8988T (cell line): ENCODE measurements at places on chromosomes 2 and 18.
A peak's percentile ranks its signal among the peaks of the same experiment; 100 is the strongest.

DNA sequence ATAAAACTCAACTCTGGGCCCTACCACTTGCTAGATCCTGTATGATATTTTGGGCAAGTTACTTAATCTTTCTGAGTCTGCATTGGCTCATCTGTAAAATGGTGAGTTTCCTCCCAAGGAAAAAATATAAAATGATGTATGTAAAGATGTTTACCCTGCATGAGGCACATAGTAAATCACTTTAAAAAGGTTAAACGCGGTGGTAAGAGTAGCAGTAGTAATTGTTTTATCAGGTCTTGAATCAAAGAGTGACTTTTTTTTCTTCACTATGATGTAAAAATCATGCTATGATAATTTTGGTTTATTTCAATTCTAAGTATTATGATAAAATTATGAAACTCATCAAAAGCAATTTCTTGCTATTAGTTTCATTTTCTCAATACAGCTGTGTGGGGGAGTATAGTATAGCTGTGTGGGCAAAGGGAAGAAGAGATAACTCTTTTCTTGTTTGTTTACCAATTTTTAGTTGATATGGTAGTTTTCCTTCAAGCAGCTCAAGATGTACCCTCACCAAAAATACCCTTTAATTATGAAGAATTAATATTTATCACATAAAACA is 10.7 kb downstream of the ARHGAP15 start:
- no peak for DNase-seq

DNA sequence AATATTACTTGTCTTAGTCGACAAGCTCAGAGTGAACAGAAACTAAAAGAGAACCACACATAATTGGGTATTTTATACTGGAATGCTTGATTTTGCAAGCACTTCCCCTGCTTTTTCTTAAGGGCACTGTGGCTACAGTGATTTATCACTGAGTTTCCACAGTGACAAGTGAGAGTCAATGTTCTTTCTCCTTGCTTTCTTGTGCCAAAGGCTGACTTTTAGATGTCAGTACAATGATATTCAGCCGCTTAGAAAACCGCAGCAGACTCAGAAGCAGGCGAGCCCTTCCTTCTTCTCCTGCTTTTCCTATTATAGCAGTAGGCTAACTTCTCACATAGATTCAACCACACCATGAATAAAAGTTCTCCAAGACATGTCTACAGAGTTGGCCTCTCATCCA is 1603.6 kb upstream of the NXPH2 start:
- DNase-seq, result no peak

GRCh38 chr18:6763524-6763923 is 34.0 kb downstream of the ARHGAP28 start:
- no peak for DNase-seq

DNA sequence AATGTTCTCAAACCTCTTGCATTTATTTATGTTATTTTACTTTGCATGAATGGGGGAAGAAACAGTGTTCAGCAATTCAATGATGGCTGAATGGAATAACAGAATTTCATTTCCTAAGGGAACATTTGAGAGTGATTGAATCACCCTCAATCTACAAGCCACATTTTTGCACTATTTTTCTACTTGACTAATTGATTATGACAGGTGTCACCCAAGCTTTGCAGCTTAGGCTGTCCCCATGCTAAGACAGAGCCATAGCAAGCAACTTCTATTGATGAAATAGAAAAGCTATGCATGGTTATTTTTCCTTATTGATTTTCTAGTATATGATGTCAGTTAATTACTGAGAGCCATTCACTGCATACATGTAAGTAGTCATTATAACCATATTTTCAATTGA is 795.7 kb downstream of the DCC start:
- no peak for DNase-seq

- DNase-seq, result no peak
Observed at GRCh38 chr2:10700078-10700803, 10.5 kb upstream of the NOL10 start.

GRCh38 chr2:204074456-204074855 is 137.9 kb downstream of the ICOS start:
- DNase-seq, result no peak

DNA sequence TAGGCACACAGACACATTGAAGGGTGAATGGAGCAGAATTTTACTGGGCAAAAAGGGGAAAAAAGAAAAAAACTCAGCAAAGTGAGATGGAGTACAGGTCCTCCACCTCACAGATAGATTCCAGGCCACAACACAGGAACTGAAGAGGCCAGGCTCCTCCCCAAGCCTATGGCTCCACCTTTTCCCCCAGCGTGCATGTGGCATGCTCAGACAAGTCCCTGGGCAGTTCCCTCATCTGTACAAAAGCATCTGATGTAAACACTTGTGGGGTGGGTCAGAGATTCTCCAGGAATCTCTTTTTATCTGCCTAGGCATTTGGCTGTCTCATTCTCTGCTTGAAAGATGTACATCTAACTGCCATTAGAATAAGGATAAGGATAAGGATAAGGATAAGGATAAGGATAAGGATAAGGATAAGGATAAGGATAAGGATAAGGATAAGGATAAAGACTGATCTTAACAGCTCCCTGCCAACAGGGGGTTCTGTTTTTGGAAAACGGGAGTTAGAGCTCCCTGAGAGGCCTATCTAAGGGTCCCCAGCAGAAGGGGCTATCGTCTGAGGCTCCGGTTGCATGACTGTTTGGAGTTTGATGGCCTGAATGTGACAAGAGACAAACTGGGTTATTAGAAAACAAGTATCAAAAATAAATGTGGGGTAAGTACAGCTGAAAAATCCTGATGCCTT is 17.2 kb upstream of the ASXL3 start:
- no peak for DNase-seq

DNA sequence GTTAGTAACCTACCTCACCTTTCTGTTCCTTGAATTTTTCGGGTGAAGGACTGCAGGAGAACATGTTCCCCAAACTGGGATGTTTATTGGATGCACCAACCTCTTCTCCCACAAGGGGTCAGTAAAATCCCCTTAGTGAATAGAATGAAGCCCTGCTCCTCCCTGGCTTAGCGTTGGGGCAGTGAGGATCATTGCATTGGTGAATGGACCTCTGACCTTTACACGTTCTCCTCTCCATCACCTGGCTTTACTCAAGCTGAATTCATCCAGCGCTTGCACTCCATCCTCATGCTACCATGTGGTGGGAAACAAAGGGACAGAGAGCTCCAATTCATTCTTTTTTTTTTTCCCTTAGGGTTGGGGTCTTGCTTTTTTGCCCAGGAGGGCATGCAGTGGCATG is 157.2 kb downstream of the MIB1 start:
- peak; percentile 57 for DNase-seq

DNA sequence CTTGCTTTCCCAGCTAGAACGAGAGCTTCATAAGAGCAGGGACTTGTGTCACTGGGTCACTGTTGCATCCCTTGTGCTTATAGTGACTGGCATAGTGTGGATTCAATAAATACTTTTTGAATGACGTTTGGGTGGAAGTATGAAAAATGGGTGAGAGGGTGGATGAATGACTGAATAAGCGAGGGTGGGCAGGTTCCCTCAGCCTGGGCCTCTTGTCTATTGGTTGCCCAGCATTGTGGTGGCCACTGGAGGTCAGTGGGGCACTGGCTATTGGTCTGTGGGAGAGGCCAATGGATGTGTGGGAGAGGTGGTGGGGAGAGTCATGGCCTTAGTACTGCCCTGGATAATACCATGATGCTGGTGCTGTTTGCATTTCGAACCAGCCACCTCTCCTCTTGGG is 93.8 kb upstream of the SKOR2 start:
- DNase-seq, result no peak

DNA sequence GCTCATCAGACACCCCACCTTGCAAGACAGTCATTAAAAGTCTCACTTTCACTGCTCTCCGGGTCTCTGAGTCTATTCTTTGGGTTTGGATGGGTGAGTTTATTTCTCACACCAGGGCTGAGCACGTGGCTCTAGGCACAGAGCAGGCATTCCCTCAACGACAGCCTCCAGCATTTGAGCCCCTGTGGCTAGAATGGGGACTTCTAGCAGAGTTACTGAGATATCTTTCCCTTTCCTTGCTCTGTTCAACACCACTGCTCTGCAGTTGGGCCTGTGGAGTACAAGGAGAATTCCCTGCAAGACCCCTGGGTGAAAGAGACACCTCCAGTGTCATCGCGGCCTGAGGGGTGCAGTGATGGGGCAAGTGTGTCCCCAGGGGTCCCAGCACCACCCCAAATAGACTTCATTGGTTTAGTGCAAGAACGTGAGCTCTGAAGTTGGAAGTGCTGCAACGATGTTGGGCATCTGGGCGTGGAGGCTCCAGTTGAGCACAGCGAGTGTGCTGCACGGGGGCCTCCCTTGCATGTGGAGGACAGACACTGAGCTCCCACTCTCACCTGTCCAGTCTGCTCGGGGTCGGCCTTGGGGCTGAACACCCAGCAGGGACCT is 184.1 kb upstream of the HS6ST1 start:
- no peak for DNase-seq

GRCh38 chr18:35756506-35757117 is 175.1 kb downstream of the GALNT1 start:
- DNase-seq, result no peak

DNA sequence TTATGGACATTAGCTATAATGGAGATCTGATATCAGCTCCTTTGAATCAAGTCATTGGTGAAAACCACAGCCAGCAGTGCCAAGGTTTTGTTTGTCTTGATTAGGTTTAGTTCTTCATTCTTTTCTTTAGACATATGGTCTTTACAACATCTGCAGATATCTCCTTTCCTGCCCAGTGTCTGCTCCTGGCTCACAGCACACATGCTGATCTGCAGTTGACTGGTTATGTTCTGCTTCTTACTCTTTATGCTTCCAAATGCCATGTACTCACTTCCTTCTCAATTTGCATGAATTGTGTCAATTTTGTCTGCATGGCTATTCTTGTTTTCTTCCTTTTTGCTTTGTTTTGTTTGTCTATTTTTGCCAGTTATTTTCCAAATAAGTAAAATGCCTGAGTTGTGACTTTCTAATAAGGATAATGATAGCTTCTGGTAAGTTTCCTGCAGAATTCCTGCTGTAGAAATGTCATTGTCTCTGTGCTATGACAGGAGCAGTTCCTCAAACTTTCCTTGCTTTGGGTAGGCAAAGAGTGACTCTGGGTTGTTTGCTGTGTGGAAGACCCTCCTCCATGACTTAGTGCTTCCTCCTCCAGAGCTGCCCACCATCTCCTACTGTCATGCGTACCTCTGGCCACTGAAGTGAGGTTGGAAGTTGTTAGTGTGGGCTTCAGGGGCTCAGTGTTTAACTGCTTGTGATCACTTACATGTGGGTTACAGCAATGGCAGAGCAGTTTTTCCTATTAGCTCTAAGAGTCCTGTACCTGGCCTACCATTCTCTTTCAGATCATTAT is 8.2 kb downstream of the ARHGAP25 start:
- no peak for DNase-seq

DNA sequence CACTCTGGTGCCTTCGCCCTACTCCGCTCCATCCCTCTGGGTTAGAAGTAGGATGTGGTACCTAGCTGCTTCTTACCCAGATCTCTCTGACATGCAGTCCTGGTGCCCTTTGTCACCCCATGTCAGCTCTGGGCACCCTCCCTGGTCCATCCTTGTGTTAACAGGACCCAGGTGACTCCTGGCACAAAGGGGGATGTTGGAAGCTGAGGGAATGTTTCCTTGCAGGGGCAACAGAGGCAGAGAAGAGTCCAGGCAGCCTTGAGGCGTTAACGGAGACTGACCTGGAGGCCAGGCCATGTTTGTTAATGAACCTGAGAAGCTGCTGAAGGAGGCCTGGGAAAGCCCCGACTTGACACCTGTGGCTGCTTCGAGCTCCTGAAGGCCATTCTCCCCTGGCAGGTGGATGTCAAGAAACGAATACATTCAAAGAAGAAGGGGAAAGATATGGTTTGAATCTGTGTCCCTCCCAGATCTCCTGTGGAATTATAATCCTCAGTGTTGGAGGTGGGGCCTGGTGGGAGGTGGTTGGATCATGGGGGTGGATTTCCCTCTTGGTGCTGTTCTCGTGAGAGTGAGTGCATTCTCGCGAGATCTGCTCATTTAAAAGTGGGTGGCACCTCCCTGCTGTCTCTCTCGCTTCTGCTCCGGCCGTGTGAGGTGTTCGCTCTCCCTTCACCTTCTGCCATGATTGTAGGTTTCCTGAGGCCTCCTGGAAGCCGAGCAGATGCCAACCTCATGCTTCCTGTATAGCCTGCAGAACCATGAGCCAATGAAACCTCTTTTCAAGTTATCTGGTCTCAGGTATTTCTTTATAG is 31.4 kb downstream of the NPPC start:
- no peak for DNase-seq

- DNase-seq, result no peak
Observed at GRCh38 chr18:38851526-38851925, 1285.9 kb upstream of the CELF4 start.

DNA sequence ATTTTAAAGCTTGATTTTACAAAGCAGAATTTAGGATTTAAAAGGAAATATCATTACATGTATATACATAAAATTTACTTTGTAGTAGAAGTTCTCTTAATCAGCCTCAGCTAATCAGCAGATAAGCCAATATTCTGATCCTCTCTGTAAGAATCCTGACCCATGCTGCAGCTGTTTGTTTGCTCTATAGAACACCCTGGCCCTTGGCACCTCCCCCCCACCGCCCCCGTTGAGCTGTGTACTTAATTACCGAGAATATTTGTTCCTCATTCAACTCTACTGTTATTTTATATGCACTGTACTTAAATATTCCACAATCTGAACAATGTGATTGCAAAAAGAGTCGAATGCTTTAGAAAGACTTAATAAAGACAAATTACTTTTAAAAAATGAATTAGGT is 98.0 kb downstream of the EVA1A start:
- DNase-seq, result no peak

DNA sequence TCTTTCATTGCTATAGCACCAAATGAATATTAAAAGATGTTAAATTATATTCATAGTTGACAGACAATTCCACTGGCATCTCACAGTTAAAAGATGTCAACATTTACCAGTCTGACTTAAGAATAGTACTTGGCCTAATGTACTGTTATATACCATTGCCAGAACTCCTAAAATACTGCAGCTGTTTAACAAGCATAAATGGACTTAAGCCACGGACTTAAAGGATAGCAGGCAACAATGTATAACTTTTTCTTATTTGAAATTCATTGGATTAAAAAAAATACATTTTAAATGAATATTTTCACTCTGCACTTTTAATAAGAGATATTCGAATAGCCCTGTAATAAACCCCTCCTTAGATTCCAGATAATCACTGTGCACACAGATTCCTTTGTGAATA is 3.8 kb downstream of the TCF4 start:
- DNase-seq, result no peak

- no peak for DNase-seq
Observed at GRCh38 chr2:181462033-181462432, 4.8 kb downstream of the ITGA4 start.

DNA sequence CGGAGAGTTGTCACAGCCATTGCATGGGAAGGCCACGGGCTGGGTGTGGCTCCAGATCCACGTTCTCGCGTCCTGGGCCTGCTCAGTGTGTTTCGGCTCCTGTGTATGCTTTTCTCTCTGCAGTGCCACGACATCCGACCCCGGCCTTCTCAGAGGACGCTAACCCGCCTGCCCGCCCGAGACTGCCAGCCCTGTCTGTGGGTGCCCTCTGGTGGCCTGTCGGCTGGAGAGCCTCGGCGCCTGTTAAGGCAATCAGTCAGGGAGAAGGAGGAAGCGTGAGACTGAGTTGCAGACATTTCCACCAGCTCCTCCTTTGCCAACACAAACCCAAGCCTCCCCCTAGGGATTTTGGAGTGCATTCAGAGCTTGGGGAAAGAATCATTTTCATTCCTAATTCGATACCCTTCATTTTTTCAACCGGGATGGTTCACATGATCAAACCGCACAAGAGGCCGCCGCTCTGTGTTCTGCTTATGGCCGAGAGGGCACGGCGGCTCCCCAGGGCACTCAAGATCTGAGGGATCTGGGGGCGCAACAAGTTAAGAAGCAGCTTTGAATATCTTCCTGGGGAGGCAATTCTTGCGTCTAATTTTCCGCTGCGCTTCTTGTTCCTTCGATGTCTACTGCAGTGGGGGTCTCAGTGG is 37.5 kb upstream of the ZBTB7C start:
- DNase-seq, result peak; percentile 66
